Activated CD8-positive, alpha-beta memory T cell treated with anti-CD3 and anti-CD28 coated beads for 1 hour (primary cell): ENCODE measurements at places on chromosomes 3 and 15.

DNA sequence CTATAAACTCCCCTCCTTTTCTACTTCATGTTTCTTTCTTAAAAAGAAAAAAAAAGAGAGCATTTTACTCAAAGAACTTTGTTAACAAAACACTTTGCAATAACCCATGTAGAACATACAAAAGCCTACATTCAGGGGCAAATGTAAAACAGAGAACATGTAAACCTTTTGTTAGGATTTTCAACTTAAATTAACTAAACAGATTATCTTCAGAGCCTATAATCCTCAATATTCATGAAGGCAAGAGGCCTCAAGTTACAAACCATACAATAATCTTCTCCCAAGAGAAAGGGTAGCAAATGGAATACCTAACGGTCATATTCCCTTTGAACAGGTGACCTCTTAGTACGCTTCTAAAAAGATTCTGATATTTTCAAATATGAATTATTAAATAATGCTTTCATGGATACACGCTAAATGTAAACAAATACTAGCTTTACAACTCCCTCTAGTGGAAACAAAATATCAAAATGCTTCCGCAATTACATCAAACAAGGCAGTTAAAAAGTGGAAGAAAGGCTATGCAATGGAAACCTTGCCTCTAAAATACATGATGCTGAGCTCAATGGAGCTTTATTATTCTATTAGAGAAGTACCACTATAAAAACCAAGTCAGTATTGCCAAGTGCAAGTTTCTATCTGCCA, 9.9 kb downstream of the CEP152 start:
- DNase-seq, result no peak

DNA sequence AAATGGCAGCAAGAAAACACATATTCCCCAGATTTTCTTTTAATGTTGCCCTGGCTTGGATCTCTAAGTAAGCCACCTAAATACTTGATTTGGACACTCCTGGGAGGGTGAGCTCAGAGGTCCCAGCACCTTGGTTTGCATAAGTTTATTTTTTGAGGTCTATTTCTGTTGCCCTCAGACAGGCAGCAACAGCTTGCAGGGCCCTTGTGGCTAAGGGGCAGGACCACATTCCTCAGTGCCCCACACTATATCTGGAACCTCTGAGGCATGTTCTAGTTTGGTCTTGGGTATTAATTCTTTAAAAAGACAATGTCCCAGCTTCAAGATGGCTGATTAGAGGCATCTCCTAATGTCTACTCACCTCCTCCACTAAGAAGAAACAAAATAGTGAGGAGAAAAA, 57.5 kb downstream of the IGSF11 start:
- no peak for DNase-seq

DNA sequence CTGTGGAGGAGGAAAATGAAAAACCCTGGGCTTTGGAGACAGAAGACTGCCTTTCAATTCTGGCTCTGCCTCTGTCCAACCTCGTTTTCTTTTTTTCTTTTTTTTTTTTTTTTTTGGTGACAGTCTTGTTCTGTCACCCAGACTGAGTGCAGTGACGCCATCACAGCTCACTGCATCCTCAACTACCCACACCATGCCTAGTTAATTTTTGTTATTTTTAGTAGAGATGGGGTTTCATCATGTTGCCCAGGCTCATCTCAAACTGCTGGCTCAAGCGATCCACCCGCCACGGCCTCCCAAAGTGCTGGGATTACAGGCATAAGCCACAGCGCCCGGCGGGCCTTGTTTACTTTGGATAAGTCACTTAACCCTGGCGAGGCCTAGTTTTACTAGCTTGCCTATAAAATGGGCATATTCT, 66.3 kb upstream of the SLC25A26 start:
- no peak for DNase-seq

DNA sequence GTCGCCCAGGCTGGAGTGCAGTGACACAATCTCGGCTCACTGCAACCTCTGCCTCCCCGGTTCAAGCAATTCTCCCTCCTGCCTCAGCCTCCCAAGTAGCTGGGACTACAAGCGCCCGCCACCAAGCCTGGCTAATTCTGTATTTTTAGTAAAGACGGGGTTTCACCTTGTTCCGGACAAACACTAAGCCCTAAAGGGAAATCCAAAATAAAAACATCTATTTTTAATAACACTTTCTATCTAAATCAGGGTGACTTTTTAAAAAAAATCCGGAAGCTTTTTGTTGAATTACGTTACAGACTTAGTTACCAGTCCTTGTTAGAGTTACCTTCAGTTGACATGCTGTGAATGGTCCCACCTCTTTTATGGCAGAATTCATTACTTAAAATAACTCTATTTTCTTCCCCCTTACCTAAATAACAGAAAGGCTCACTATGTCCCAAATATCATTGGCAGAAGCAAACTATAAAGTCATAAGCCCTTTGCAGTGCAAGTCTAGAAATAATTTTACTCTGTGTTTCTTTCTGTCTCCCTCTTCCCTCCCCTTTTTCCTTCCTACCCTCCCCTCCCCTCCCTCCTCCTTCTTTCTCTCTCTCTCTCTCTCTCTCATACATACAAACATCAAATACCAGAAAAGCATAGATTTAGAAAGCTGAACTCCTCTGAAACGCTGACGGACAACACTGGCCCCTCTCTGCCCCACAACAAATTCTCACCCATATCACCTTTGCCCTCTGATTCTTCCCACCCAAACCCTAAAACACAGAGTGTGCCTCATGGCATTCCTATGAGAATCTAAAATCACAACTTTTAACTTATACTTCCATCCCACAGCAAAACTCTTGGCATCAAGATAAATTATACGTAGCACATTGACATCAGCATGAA, 18.3 kb downstream of the THBS1 start:
- DNase-seq, result no peak

- no peak for DNase-seq
Measured at GRCh38 chr3:141096164-141096563, 45.0 kb downstream of the SPSB4 start.

DNA sequence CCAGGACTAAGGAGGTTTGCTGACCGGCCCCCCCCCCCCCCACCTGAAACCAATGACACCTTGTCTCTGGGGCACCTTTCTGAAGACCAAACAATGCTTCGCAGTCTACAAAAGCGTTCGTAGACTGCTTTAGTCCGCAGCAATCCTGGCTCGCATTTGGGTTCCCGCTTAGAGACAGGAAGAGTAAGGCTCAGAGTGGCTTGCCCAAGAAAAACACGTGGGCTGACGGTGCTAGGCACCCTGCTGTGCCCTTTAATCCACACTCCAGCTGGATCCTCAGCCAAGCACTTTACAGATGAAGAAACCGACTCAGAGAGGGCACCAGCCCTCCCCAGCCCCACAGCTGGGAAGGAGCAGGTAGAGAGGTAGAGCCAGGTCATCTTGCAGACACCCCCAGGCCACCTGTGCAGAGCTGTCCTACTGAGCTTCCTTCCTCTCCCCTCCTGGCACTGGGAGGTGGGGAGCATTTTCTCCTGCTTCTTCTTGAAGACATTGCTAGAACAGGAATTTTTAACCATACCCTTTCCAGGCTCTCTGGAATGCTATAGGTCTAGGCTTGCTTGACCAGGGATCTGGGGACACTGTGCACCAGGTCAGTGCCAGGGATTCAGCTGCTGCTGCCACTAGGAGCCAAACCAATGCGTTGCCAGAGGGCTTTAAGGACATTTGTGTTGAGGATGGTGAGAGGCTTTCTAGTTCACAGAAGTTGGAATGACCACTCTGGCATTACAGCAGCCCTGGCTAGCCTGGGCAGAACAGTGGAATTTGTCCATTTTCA, 1.0 kb upstream of the KLF15 start:
- DNase-seq, result no peak

DNA sequence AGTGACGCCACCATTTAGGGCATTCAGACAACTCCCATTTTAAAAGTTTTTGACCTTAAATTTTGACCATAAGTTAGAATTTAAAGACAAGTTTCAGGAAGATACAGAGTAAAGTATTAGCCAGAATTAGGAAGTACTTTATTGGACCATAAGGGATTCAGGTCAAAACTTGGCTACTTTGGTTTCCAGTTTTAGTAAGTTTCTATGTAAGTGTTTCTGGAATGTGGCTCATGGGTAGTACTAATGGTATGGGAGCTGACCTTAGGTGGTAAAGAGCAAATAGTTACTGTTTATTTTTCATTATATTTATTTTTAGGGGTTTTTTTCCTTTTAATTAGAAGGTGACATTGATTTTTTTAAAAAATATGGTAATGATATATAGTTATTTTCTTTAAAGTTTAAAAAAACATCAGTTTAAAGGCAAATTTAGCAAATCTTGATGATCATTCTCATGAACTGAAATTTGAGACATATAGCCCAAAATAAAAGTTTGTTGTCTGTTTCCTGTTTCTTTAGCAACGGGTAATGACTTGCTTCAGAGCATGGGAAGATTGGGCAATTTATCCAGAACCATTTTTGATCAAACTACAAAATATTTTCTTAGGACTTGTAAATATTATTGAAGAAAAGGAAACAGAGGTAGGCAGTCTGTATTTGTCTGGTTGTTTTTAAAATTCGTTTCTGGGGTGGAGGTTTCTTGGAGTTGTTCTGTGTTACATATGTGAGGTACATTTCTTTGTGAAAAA, 34.3 kb downstream of the U2SURP start:
- no peak for DNase-seq

GRCh38 chr3:66997560-66998112, 471 bp upstream of the KBTBD8 start:
- no peak for DNase-seq

DNA sequence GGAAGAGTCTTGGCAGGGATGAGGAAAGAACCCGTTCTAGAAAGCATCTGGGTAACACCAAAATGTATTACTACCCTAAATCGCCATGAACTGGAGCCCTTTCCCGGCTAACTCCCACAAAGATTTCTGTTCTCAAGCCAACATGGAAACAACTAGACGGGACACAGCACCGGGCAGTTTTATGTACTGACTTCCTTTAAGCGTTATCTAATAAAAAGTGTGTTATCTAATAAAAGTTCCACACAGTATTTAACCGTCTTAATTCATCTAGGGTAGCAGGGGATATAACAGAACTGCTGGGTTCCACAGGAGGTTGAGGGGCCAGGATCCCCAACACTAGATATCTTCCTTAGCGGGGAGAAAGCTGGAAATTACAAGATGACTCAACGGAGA, 347 bp upstream of the C3orf62 start:
- DNase-seq, result no peak

GRCh38 chr3:11705049-11705448, 61.3 kb upstream of the VGLL4 start:
- no peak for DNase-seq

DNA sequence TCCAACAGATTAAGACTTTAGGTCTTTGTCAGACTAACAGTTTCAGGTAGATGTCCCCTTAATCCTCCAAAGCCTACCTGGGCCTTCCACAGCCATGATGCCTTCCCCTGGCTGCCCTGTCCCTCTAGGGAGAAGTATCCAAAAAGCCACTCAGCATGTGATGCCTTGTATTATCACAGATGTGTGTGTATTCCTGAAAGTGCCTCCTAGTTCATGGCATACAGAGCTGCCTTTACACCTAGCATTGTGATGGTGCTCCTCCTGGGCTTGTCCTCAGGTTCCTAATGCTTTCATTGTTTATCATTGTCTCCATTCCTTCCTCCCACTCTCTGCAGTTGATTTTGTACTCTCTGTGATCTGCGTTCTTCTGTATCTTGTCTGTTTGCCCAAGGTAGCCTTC, 43.6 kb downstream of the CMSS1 start:
- no peak for DNase-seq

DNA sequence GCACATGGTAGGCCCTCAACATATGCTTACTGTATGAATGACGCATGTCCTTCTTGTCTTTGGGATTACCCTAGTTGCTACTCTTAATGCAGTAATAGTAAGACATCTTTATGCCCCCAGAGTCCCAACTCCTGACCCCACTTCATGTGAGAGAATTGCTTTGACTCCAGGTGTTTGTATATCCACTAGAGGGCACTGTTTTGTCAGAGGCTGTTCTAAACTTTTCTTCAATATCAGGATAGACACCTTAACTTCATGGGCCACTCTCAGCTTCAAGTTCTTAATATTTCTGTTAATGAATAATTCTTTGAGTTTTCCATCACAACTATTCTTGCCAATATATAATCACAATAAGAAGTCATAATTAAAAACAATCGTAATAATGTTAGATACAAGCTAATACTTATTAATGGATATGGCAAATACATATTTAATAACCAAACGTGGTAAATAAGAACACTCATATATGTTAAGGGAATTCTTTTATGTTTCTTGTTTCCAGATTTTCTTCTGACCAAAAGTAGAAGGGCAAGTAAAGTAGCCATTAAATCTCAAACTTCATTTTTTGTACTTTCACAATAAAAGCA, 337.2 kb upstream of the DNAJC19 start:
- no peak for DNase-seq

GRCh38 chr3:60847791-60848190, 403.5 kb downstream of the FHIT start:
- no peak for DNase-seq

GRCh38 chr3:71415681-71416122, 167.8 kb downstream of the FOXP1 start:
- no peak for DNase-seq

GRCh38 chr15:39131609-39132008, 449.3 kb upstream of the THBS1 start:
- DNase-seq, result no peak

- DNase-seq, result no peak
Measured at GRCh38 chr3:71195492-71195891, 388.0 kb downstream of the FOXP1 start.

- DNase-seq, result no peak
Measured at GRCh38 chr3:111277226-111277625, 205.6 kb downstream of the NECTIN3 start.
